ENCODE measurements at places on chromosomes 3 and 15. TPM values are rescaled to one million over a fixed set of nuclear protein-coding genes. Genes with fewer than 3 reads are reported as not detected.

SEMA7A gene
- total RNA-seq = 11.7 TPM

C3orf52 gene
- 9.9 TPM for total RNA-seq

CAMP gene
- not detected for total RNA-seq

ZKSCAN7 gene
- 1.6 TPM for total RNA-seq

ZNF860 gene
- not detected for total RNA-seq

OR4F6 gene
- total RNA-seq = not detected

IMPG2 gene
- total RNA-seq = 0.43 TPM

OSBPL10 gene
- total RNA-seq = 11.5 TPM

LDHAL6B gene
- not detected for total RNA-seq

GRCh38 chr3:186237915-186238314 is 124.1 kb downstream of the DGKG start:
- ATAC-seq = no peak

DNA sequence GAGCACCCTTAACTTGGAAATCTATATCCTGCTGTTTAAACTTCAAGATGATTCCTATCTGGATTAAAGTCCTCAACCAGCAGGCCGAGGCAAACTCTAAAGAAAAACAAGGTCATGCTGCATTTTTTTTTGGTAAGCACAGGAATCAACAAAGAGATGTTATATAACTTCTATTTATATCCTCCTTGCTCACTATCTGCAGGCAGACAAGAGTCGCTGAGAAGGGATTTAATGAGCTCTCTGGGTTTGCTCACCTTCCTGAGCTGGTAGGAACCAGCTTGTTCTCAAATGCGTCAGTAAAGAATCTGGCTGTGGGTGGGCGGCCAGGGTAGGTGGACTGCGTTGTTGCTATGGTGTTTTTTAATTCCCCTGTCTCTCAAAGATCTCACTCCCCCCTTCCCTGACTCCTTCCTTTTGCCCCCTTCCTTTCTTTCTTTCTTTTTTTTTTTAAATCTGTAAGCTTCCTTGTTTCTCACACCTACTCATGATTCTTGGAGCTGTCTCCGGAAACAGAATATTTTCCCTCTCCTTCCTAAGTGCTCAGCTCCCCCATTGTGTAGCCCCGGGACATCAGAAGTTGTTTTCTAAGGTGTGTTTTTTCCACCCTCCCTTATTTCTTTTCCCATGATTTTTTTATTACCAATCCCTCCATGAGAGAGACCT is 228.8 kb upstream of the BHLHE40 start:
- peak; percentile 67 for ATAC-seq

DNA sequence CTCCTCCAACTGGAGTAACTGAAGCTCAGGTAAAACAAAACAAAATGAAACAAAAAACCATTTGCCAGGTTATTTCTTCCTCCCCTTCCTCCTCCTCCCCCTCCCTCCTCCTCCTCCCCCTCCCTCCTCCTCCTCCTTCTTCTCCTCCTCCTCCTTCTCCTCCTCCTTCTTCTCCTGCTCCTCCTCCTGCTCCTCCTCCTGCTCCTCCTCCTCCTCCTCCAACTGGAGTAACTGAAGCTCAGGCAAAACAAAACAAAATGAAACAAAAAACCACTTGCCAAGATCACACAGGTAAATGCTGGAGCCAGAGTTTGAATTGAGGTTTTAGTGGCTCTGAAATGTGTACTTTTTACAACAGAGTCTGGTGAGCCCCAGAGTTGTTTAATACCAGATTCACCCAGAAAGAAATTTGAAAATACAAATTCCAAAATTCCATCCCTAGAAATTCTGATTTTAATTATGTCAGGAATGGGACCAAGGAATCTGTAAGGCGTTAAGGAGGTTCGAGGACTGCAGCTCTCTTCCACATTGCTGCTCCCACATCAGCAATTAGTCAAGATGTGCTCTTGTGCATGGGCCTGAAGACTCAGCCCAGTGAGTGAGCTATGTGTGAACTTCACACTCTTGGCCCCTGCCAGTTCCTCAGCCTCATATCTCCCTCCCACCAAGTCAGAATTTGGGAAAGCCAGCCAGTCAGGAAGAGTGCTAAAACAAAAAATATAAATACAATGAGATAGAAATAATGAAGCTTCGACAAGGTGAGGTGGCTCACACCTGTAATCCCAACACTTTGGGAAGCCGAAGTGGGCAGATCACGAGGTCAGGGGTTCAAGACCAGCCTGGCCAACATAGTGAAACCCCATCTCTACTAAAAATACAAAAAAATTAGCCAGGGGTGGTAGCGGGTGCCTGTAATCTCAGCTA is 31.6 kb upstream of the ZNF770 start:
- no peak for ATAC-seq

- no peak for ATAC-seq
Observed at GRCh38 chr3:134375582-134376384, 1.5 kb upstream of the AMOTL2 start.

DNA sequence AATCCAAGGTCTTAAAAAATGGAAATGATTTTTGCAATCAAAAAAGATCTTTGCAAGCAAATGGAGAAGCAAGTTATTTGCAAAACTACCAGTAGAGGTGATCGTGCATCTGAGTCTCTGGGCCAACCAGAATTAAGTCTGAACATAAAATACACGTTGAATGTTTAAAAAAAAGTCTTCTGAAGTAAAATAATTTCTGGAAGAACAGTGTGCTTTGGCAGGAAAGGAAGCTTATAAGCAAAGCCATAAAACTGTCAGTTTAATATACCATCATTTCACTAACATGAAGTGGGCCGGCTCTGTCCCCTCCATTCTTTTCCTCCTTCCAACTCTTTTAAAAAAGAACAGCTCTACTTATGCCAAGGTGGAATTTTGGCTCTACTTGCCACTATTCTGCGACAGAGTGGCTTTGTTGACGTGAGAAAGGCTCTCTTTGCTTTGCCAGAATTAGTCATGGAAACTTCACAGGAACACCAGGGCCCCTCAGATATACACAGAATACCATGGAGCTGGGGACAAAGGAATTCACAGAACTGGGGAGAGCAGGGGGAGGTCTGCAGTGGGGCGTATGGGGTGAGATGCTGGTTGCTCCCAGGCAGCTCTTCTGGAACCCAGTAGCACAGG is 29.8 kb downstream of the FSTL1 start:
- ATAC-seq = no peak

DNA sequence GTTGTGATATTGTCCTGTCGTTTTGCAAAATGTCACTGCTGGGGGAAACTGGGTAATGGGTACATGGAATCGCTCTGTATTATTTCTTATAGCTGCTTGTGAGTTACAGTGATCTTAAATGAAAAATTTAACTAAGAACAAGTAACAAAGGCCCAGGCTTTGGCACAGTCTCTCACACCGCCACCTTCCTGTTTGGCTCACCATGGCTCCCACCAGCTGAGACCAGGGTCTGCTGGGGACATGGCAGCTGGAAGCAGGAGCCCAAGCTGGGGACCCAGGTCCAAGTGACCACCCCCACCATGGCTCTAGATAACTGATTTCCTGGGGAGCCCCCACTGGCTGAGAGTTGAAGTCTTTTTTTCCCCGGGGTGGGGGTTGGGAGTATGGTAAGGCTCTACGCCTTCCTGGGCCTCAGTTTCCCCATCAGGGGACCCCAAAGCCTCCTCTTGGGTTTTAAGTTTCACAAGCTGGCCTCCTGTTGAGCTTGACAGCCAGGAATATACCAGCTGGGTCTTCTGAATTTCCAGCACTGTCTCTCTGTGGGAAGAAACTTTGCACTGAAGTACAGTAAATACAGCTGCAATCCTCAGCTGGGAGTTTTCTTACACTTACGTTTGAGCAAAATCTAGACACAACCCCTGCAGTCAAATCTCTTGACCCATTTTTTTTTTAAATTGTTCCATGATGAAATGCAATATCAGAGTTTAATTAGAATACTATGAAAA is 26.1 kb downstream of the ABTB1 start:
- no peak for ATAC-seq

- ATAC-seq = no peak
Observed at GRCh38 chr3:42503251-42503924, 945 bp downstream of the VIPR1 start.

All from activated T-helper 17 cell treated with anti-CD3 and anti-CD28 coated beads, Interleukin-2, amount 50 U/mL, for 72 hours (primary cell).